ENCODE measurements at places on chromosomes 2 and 18. TPM values are rescaled to one million over a fixed set of nuclear protein-coding genes. Genes with fewer than 3 reads are reported as not detected.

GRCh38 chr18:37571266-37571665 lies 5.7 kb upstream of the CELF4 start:
- H3K27ac ChIP-seq, result no peak overlapping the region
- H3K4me3 ChIP-seq, result no peak overlapping the region
- peaks cover 8% of the 10 kb centered on the region for H3K27me3 ChIP-seq
- no peak for DNase-seq
- H3K36me3 ChIP-seq, result no peaks in the 10 kb centered on the region

- H3K36me3 ChIP-seq, result no peaks in the 10 kb centered on the region
- no peak for DNase-seq
- H3K4me1 ChIP-seq, result peaks cover 3% of the 10 kb centered on the region
- H3K27ac ChIP-seq, result no peak overlapping the region
- H3K27me3 ChIP-seq, result peaks cover 3% of the 10 kb centered on the region
- H3K4me3 ChIP-seq, result no peak overlapping the region
Measured at GRCh38 chr2:129374452-129374851, 605.0 kb upstream of the RAB6C start.

SKA1 gene
- 4.7 TPM for total RNA-seq

- DNase-seq, result no peak
- H3K27me3 ChIP-seq, result no peaks in the 10 kb centered on the region
- no peaks in the 10 kb centered on the region for H3K36me3 ChIP-seq
- H3K27ac ChIP-seq, result no peak overlapping the region
Measured at GRCh38 chr18:36620788-36621187, 208.0 kb downstream of the TPGS2 start.

- DNase-seq, result no peak
- H3K36me3 ChIP-seq, result no peaks in the 10 kb centered on the region
- no peak overlapping the region for H3K27ac ChIP-seq
- no peak overlapping the region for H3K4me3 ChIP-seq
- H3K4me1 ChIP-seq, result peaks cover 10% of the 10 kb centered on the region
Measured at GRCh38 chr2:163182764-163183354, 344.3 kb upstream of the KCNH7 start.
